Stimulated activated CD4-positive, alpha-beta T cell treated with anti-CD3 and anti-CD28 coated beads, Interleukin-1b, Interleukin-23, amount 100 ng/mL, for 4 hours (primary cell): ENCODE measurements at places on chromosomes 3 and 15.

- peak; percentile 9 for DNase-seq
These were observed 1.1 kb downstream of the ARMC8 start for GRCh38 chr3:138188013-138188730.

DNA sequence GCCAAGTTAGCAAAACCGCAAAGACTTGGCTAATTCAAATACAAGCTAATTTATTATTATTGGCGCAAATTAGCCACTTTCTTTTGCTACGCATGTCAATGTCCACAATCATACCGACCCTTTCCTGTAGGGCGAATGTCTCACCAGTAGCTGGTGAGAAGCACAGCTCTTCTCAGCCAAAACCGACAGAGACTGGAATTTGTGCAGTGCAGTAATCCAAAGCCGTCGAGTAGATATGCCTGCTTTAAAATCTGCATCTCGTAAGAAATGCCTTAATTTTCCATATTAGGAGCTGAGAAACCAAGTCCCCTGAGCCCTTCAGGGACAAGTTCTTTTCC, 614 bp upstream of the MINDY2 start:
- no peak for DNase-seq

DNA sequence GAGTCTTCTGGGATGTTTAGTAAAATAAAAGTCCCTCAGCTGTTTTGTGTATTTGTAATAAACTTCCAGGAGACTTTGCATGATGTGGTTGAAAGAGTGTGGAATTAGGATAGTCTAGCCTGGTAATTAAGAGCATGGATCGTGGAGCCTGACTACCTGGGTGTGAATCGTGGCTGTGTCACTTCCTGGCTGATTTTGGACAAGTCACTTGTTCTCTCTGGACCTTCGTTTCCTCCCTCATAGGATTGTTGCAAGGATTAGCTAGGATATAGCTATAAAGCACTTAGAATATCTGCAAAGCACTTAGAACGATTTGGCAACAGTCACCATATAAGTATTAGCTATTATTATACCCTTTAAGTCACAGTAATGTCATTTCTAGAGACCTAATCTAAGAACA, 40.2 kb downstream of the SLMAP start:
- no peak for DNase-seq

DNA sequence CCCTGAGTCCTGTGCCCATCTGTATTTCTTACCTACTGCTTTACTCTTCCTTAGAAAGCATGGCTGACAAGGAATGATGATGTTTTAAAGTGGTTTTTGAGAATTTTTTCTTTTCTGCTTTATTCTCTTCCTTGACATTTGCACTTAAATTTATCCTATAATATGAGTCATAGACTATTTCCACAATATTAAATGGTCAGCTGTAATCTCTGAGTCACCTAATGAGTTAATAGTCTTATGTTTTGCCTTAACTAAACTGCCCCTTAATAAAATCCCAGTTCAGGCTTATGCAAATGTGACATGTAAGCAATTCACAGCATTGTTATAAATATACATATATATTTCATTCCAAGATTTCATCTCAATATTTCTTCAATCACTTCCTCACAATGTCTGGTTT, 23.8 kb downstream of the MEIS2 start:
- DNase-seq = no peak

GRCh38 chr3:45043728-45044299, 17.7 kb downstream of the CLEC3B start:
- DNase-seq = no peak

DNA sequence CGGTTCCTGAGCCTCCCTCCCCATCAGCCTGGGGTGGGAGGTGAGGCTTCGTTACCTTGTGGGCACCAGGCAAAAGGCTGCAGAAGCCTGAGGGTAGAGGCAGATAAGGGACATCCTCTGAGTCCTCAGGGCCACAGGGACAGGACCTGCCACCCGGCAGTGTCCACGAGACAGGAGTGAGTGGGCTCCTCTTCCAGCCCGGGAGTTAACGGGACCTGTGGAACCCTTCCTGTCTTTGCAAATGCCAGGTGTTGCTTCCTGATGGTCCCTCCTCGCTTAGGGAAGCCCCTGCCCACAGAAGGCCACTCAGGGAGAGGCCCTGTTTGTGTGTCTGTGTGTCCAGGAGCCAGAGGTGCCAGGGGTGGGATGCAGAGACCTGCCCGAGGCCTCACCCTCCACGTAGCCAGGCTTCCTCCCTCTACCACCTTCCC, 111.1 kb upstream of the ALDH1A3 start:
- DNase-seq = no peak

GRCh38 chr15:80526556-80527340, 122.6 kb downstream of the ARNT2 start:
- no peak for DNase-seq

DNA sequence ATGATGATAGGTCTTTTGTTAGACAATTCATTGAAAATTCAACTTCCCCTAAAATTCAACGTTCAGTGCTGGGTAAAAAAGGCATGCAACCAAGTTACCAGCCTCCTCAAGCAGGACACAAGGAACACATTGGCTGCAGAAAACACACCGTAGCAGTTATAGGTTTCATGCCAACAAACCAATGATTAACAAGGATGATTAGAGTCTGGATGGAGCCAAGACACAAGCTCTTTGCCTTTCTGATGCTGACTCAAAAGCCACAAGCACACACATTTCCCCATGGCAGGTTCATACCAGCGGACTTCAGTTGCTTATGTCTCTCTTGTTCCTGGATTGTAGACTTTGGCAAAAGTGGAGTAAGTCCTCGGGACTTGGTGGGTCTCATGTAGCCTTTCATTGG, 105.8 kb downstream of the DHX30 start:
- DNase-seq = no peak

GRCh38 chr3:99351122-99351521, 287.3 kb upstream of the COL8A1 start:
- no peak for DNase-seq

GRCh38 chr3:11495948-11496557, 147.7 kb downstream of the VGLL4 start:
- no peak for DNase-seq

GRCh38 chr3:67898916-67899315, 244.5 kb upstream of the SUCLG2 start:
- no peak for DNase-seq

DNA sequence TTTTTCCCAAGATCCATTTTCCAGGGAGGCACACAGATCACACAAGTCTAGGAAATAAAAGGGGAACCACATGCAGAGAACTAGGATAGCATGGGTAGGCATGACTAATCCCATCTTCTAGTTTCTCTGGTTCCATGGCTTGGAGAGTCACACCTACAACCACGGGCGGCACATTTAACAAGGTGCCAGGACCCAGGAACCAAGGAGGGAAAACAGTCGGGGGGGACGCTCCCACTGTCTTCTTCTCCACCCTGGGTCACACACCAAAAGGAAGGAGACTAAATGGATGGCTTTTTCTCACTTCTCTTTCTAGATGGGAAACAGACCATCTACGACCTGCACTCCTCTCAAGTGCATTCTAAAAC, 4.6 kb upstream of the SMCO1 start:
- DNase-seq = no peak
